Panc1 (cell line): ENCODE measurements at places on chromosomes 11 and 22. TPM values are rescaled to one million over a fixed set of nuclear protein-coding genes. Genes with fewer than 3 reads are reported as not detected.

DNA sequence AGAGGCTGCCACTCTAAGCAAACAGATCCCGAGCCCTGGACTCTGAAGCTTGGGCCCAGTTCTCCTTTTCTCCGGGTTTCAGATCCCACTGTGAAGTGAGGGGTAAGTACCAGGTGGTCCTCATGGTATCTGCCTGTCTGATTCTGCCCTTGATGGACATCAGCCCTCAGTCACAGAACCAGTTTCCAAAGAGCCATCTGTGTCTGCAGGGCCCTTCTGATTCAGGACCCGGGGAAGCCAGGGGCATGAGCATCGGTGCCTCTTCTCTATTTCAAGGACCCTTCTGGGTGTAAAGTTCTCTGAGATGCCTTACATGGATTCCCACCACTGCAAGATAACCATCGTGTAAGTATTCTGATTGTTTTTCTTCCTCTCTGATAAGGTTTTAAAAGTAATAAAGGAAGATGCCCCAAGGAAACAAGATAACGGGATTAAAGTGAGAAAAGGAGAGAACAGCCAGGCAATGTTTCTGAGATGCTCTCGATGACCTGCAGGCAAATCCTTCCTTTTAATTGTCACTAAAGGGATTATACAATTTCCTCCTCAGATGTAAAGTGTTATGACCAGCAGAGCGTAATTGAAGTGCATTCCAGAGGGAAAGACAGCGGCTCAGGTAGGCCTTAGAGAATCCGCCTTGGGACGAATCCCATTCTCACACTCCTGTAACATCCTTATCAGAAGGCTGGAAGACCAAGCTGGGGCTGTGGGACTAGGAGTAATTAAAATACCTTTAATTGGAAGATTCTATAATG lies 924.3 kb downstream of the TBC1D22A start:
- no peaks in the 10 kb centered on the region for H3K36me3 ChIP-seq
- H3K4me1 ChIP-seq: no peaks in the 10 kb centered on the region
- no peaks in the 10 kb centered on the region for H3K27me3 ChIP-seq
- H3K27ac ChIP-seq: no peak overlapping the region

The PRMT3 gene
- total RNA-seq: 31.2 TPM

The IGF2 gene
- 14.5 TPM for total RNA-seq

- H3K27ac ChIP-seq: no peak overlapping the region
- no peaks in the 10 kb centered on the region for H3K36me3 ChIP-seq
- no peak overlapping the region for H3K4me3 ChIP-seq
- no peak for DNase-seq
- no peaks in the 10 kb centered on the region for H3K27me3 ChIP-seq
These were observed 80.1 kb downstream of the MICAL3 start for GRCh38 chr22:17944256-17944655.

DNA sequence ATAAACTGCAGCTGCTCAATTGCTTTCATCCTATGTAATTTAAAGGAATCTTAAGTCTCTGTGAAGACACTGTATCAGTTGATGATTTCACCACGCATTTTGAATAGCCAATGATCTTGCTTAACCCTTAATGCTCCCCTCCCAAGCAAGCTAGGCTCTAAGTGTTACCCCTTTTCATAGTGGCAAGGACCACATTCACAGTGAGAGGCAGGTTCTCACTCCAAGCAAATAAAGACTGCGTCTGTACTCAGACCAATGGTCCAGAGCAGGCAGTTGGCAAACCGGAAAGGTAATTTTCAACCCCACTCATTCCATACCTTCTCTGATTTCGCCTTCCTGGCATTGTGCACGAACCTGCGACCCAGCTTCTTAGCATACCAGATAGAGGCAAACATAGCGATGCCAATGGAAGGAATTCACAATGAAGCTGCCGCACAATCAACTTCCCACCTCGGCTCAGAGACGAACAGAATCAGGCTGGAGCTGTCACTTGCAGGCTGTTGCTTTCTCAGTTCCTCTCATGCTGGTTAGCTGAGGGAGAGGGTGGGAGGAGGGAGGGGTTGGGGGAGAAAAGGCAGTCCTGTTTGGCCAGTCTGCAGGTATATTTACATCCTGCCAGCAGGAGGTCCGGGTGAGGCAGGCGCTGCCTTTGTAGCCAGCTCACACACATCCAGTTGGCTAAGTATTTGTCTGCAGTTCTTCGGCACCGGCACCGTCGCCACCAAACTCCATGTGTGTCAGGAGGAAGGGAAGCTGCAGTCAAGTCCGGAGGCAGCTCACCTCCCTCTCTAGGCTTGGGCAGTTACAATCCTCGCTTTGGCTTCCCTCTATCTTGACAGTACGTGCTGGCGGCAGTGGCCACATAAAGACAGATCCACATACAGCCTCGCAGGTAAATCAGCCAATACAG lies 1151.2 kb upstream of the CCDC90B start:
- no peak for DNase-seq
- peaks cover 7% of the 10 kb centered on the region; the same call in 1 of the 2 replicates for H3K27me3 ChIP-seq
- no peak overlapping the region for H3K27ac ChIP-seq
- H3K36me3 ChIP-seq: no peaks in the 10 kb centered on the region

The FGF4 gene
- total RNA-seq: not detected

DNA sequence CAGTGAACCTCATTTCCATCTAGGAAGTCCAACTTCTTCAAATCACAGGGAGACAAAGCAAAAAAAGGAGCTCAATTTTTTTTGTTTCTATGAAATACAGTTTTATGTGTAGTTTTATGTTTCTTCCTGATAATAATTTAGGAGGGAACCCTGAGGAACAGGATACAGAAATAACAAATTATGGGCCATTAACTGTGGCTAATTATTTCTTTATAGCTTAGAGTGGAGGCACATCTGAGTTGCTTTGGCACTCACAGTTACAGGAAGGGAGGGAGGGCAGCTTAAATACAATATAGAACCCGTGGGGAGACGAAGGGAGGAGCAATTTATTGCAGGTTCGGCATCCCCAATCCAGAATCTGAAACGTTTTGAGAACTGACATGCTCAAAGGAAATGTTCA lies 37.1 kb upstream of the HORMAD2 start:
- H3K4me1 ChIP-seq: peaks cover 3% of the 10 kb centered on the region; the same call in 1 of the 2 replicates
- DNase-seq: no peak
- no peak overlapping the region for H3K27ac ChIP-seq
- no peaks in the 10 kb centered on the region for H3K27me3 ChIP-seq

GRCh38 chr22:31980628-31981027 lies 36.3 kb downstream of the YWHAH start:
- no peaks in the 10 kb centered on the region for H3K4me1 ChIP-seq
- no peak overlapping the region for H3K4me3 ChIP-seq
- DNase-seq: no peak
- H3K27ac ChIP-seq: no peak overlapping the region

- no peaks in the 10 kb centered on the region for H3K27me3 ChIP-seq
- peaks cover 21% of the 10 kb centered on the region for H3K4me1 ChIP-seq
- H3K27ac ChIP-seq: no peak overlapping the region
- no peak for DNase-seq
These were observed 4.6 kb downstream of the C11orf54 start for GRCh38 chr11:93746101-93746500.

DNA sequence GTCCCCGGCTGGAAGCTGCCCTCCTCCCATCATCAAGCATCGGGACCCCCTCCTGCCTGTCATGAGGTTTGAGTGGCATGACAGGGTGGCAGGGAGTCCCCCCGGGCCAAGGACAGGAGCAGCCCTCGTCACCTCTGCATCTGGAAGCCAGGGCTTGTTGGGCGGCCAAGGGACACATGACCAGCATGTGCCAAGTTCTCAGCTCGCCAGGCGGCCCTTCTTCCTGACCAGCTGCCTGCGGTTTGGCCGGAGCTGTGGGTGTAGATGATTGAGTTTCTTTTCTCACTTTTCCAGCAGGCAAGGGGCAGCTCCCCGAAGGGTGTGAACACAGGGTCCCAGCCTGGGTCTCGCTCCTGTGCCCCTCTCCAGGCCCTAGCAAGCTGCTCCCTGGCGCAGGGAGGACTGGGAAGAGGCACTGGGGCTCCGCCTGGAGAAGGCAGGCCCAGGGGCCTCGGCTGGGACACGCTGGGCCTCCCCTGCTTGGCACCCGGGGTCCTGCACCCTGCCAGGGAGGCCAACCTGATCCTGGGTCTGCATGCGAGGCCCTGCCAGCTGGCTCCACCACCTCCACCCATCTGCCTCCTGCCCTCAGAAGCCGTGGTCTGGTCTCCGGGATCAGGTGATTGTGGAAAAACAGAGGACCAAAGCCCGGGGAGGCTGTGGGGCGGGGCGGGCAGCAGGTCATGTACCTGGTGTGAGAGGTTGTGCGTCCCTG lies 13.4 kb downstream of the ARHGAP8 start:
- no peak for DNase-seq
- H3K4me3 ChIP-seq: no peak overlapping the region
- H3K27me3 ChIP-seq: no peaks in the 10 kb centered on the region

DNA sequence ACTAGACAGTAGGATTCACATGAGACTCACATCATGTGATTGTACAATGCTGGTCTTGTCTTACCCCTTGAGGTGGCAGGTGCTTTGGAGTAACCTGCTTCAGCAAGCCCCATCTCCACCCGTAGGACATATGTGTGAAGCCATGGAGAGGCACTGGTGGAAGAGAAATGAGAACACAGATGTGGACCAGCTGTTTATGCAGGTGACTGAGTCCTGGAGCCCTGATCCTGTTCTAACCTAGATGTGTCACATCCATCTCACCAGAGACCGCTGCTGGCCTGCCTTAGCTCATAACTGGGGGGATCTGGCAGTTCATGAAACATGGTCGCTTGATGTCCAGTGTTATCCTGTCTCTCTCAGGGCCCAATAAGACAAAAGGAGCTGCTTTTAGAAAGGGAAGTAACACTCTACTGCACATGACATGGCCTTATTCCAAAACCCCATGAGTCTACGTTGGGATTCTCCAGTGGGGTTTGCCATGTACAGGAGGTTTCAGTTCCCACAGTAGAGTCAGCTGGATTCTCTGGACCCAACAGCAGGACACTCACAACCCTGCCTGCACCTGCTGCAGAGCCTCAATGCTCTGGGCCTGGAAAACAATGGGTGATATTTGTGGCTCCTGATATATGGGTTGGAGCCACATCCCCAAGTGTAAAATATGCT lies 62.0 kb downstream of the GGTLC2 start:
- no peaks in the 10 kb centered on the region for H3K27me3 ChIP-seq
- no peak overlapping the region for H3K27ac ChIP-seq
- no peaks in the 10 kb centered on the region for H3K4me1 ChIP-seq
- no peak overlapping the region for H3K4me3 ChIP-seq

The LUZP2 gene
- total RNA-seq: 0.18 TPM

The SCO2 gene
- total RNA-seq: 14.2 TPM

- H3K27me3 ChIP-seq: no peaks in the 10 kb centered on the region
- no peak overlapping the region for H3K4me3 ChIP-seq
- DNase-seq: no peak
- H3K36me3 ChIP-seq: no peaks in the 10 kb centered on the region
These were observed 46.8 kb downstream of the SLN start for GRCh38 chr11:107665018-107665417.

- no peak overlapping the region for H3K27ac ChIP-seq
- H3K36me3 ChIP-seq: no peaks in the 10 kb centered on the region
- no peaks in the 10 kb centered on the region for H3K27me3 ChIP-seq
These were observed 46.0 kb downstream of the RPL27A start for GRCh38 chr11:8728563-8728962.

- H3K4me1 ChIP-seq: peaks cover 30% of the 10 kb centered on the region
- H3K36me3 ChIP-seq: no peaks in the 10 kb centered on the region
- no peaks in the 10 kb centered on the region for H3K27me3 ChIP-seq
- no peak for DNase-seq
- H3K27ac ChIP-seq: no peak overlapping the region
These were observed 65.6 kb downstream of the LDLRAD3 start for GRCh38 chr11:36009473-36009872.

The DUSP8 gene
- total RNA-seq: 5.5 TPM

The HBE1 gene
- 3.2 TPM for total RNA-seq

DNA sequence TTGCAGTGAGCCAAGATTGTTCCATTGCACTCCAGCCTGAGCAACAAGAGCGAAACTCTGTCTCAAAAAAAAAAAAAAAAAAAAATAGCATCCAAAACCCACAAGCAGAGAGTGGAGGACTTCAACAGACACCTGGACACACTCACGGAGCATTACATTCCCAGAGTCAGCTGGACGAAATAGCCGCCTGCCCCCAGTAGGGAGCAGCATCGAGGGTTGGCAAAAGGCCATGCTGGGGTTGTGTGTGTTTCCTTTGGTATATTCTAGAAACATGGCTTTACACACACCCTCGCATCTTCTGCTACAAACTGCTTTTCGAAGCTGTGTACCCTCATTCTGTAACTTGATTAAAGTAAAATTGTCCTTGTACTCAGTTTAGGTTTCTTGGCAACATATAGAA lies 5.3 kb downstream of the ADA2 start:
- no peaks in the 10 kb centered on the region for H3K36me3 ChIP-seq
- no peaks in the 10 kb centered on the region for H3K4me1 ChIP-seq
- no peak for DNase-seq
- H3K27ac ChIP-seq: no peak overlapping the region

- H3K4me3 ChIP-seq: no peak overlapping the region
- no peak for DNase-seq
- peaks cover 11% of the 10 kb centered on the region for H3K4me1 ChIP-seq
- H3K27ac ChIP-seq: no peak overlapping the region
- H3K27me3 ChIP-seq: no peaks in the 10 kb centered on the region
These were observed 6.0 kb downstream of the NDUFV1 start for GRCh38 chr11:67612751-67613150.

The SLC22A8 gene
- total RNA-seq: not detected

The LRRC74B gene
- not detected for total RNA-seq

GRCh38 chr11:66866511-66866986 lies 9.7 kb downstream of the LRFN4 start:
- H3K4me3 ChIP-seq: no peak overlapping the region
- no peak overlapping the region for H3K27ac ChIP-seq
- H3K27me3 ChIP-seq: no peaks in the 10 kb centered on the region
- DNase-seq: no peak
- H3K4me1 ChIP-seq: peaks cover 8% of the 10 kb centered on the region
